ENCODE measurements at places on chromosomes 3 and 15.
A peak's percentile ranks its signal among the peaks of the same experiment; 100 is the strongest.

DNA sequence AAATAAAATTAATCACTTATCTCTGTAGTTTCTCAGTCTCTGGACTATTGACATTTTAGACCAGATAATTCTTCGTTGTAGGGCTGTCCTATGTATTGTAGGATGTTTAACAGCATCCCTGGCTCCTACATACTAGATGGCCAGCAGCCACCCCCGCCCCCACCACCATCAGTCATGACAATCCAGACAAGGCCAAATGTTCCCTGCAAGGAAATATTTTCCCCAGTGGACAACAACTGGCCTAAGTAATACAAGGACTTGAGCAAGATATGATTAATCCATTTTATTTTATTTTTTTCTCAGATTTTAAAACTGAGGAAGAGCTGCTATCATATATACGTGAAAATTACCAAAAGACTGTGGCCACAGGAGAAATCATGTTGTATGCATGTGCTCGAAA, 23.8 kb downstream of the TICRR start:
- DNase-seq, result no peak

GRCh38 chr15:70324001-70324974, 226.6 kb upstream of the TLE3 start:
- DNase-seq, result no peak

- DNase-seq, result peak; percentile 35
Measured at GRCh38 chr15:66515901-66516322, 10.8 kb downstream of the ZWILCH start.

DNA sequence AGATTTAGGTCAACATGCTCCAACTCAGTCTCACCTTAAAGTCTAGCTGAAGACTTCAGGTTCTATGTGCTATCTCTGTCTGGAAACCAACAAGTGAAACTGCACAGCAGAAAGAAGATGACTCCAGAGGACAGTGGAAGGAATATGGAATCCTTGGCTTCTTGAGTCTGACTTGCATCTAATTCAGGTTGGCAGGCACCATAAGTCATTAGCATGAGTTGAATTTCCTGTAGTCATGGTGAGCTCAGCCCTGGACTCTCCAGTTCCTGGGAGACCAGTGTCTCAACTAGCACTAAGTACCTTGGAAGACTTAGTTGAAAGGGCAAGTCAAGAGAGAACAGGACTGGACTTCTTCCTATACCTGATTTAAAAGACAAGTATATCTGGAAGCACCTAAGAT, 129.7 kb downstream of the DTWD1 start:
- DNase-seq, result no peak

DNA sequence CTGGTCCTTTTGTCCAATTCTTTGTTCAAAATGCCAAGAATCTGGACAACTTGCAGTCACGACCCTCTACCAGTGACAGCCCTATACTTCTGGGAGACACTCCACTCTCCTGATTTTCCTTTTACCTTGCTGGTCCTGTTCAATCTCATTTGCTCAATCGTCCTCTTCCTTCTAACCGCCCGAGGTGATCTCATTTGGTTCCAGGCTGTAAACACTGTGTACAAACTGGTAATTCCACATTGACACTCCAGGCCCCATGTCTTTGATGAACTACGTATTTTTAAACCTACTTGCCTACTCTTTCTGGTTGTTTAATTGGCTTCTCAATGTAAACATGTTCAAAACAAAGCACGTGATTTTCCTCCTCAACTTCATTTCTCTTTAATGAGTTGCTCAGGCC, 23.7 kb upstream of the C3orf49 start:
- no peak for DNase-seq

DNA sequence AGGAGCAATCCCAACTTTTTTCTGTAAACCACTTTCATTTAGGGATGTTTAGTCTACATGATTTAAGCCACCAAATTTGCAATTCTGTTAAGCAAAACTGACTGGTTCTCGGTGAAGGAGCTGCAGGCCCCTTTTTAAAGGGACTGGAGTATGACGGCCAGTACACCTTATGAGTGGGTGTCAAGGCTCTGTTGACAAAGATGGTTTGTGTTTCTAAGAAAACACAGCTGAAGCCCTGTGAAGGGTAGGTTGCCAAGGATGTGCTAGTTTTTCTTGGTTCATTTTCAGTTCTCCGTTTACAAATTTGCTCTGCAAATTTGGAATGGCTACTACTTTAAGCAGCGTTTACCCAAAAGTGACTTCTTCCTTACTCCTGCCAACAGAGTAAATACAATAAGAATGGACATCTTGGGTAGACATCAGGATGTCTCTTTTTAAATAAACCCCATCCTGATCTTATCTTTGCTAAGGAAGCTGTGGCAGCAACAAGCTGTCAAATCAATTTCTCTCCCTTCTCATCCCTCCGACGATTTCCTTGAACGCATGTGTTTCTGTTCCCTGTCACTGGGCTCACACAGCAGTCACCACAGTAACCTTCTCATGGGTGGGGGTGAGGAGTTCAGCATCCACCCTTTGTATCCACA, 58.2 kb upstream of the CMTM8 start:
- no peak for DNase-seq

DNA sequence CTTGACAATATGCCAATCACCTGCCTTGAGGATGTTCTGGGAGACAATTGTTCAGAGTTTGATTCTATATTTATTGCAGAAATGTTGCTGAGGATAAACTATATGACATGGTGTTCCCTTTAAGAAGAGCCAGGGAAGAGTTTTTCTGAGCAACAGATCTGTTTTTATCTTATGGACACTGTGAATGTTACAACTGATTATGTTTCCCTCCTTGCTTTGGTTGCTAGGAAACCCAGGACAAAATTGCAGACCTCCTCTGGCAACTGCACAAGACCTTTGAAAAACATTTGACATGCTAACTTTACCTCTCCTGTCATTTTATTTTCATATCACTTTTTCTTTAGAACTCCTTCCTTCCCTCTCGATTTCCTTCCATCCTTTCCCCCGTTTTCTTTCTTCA, 8.2 kb upstream of the TM6SF1 start:
- no peak for DNase-seq

DNA sequence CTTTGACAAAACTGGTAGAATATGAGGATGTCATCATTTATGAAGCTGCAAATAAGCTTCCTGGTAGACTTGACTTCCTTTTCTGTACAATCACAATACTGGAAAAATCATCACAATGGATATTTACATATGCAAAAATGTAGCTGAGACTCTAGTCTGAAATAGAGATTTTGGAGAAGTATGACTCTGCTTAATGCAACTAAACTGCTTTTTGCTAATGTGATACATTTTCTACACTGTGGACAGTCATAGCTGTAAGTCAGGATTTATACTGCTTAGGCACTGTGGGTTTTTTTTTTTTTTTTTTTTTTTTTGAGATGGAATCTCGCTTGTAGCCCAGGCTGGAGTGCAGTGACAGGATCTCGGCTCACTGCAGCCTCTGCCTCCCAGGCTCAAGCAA, 34.5 kb upstream of the ST3GAL6 start:
- DNase-seq, result no peak

GRCh38 chr3:113269661-113270060, 58.3 kb downstream of the BOC start:
- DNase-seq, result no peak

DNA sequence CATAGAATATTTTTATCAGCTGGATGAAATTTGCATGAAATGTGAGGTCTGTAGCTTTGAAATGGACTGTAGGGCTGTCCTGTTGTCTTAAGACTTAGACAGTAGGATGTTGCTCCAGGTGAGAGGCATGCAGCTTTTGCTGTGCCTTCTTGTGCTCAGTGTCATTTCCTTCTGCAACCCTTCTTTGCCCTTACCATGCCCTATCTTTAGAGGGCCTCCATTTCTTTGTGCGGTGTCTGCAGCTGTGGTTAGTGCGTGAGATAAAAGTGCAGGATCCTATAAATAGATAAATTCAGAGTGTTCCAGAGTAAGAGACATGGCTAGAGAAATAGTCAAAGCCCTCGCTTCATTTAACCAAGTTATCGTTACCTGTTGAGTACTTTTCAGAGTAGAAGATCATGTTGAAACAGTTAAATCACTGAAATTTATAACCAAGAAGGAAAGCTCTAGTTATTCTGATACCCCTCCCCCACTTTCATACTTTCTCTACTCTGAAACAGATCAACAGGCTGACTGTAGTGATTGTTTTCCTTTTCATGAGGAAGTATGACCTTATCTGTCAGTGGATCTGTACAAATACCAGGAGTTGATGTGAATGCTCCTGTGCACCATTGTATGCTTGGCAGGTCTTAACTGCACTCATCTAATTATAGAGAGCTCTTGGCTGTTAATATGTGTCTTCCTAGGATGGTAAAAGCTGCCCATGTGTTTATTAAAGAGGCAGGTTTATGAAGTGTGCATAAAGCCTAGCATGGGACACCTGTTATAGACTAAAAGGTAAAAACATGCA, 18.2 kb downstream of the EIF3J start:
- DNase-seq, result no peak

DNA sequence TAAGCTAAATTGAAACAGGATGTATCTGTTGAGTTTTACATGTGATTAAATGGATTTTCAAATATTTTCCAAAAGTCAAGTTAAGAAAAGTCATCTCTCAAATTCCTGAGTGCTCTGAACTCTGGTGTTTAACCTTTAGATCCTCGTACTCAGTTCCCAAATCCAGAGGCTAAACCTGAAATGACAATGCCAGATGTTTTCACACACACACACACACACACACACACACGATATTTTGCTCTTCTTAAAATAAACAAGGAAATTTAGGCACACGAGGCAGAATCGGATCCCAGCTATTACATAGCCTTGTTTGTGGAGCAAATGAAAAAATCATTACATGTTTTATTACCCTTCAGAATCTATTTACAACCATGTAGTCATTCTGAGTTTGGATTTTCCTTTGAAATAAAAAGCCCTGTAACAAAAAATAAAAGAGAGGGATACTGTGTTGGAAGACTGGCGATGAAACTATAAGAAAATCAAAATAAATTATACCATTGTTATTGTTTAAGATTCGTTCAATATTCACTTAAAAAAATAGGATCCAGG, 20.6 kb upstream of the UBE2E1 start:
- DNase-seq, result no peak

DNA sequence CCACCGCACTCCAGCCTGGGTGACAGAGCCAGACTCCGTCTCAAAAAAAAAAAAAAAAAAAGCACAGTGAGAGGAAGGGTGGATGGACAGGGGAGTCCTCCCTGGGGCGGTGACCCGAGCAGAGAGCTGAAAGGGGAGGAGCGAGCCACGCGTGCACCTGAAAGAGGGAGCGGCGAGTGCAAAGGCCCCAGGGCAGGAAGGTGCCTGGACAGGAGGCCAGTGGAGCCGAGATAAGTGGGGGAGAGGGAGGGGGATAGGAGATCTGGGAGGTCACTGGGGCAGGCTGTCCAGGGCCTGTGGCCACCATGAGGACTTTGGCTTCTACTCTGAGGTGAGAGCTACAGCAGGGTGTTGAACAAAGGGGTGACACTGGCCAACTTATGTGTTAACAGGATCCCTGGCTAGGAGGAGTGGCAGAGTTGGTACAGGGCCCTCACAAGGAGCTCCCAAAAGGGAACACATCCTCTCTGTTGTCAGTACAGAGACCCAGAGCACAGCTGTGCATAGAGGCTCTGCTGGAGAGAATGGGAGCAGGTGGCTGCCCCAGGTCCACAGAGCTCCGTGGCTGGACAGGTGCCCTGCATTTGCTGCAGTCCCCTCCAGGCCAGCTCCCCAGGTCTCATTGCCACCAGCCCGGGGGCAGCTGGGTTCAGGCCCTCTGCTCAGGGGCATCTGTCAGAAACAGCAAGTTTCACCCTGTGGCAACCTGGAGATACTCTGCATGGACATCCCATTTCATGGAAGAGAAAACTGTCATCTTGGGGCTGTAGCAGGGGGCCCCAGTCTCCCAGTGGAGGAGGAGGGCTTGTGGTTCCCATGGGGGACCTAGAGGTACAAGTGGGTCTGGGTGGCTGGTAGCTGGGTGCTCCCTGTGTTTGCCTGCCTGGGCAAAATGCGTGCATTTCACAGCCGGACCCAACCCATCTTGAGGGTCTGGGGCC, 28.5 kb downstream of the FBLN2 start:
- DNase-seq, result no peak

DNA sequence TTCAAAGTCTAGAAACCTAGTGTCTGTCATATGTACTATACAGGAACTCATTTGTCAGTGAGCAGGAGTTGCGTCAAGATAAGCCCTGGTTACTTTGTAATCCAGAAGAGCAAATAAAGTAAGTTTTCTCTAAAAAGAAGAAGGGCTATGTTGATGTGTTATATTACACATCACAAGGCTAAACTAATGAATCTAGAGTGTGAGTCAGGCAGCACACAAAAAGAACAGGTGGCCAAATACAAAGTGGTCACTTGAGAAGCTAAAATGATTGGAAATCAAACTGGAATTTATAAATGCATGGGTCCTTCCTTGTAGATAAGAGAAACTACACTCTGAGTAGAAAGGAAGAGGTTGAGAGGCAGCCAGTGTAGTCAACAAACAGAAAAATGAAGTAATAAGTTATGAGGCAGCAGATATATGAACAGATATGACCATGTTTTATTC, 771.6 kb downstream of the DIPK2A start:
- DNase-seq, result no peak

DNA sequence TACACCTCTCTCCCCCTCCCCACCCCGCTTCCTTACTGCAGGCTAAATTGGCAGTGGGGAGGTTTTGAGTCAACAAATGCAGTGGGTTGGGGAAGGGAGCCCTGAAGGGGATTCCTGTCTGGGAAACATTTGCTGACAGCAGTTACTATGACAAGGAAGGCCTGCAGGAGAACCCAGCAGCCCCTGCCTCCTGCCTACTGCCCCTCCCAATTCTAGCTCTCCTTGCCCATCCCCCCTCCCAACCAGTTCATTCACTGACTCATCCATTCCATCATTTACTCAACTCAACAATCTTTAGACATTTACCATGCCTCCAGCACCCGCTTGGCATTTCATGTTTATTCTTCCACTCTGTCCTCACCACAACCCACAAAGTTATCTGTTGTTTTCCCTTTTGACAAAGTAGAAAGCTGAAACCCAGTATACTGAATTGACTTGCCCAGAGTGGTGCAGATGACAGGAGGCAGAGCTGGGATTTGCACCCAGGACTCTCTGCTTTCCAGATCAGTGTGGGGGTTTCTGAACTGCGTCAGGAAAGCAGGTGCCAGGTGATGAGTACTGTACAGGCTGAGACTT, 75.0 kb downstream of the MAGEF1 start:
- DNase-seq, result peak; percentile 93

GRCh38 chr15:47037003-47037402, 680.3 kb upstream of the SEMA6D start:
- no peak for DNase-seq
